ENCODE measurements at places on chromosomes 5 and 9. TPM values are rescaled to one million over a fixed set of nuclear protein-coding genes. Genes with fewer than 3 reads are reported as not detected.

The LPAR1 gene
- not detected for total RNA-seq

The MYMK gene
- total RNA-seq = not detected

The PURA gene
- 36.2 TPM for total RNA-seq

The PTPN3 gene
- total RNA-seq = not detected

The ECSCR gene
- total RNA-seq = 0.32 TPM

The PDGFRB gene
- not detected for total RNA-seq

The PHF24 gene
- total RNA-seq = not detected

The AGTPBP1 gene
- 56.7 TPM for total RNA-seq

DNA sequence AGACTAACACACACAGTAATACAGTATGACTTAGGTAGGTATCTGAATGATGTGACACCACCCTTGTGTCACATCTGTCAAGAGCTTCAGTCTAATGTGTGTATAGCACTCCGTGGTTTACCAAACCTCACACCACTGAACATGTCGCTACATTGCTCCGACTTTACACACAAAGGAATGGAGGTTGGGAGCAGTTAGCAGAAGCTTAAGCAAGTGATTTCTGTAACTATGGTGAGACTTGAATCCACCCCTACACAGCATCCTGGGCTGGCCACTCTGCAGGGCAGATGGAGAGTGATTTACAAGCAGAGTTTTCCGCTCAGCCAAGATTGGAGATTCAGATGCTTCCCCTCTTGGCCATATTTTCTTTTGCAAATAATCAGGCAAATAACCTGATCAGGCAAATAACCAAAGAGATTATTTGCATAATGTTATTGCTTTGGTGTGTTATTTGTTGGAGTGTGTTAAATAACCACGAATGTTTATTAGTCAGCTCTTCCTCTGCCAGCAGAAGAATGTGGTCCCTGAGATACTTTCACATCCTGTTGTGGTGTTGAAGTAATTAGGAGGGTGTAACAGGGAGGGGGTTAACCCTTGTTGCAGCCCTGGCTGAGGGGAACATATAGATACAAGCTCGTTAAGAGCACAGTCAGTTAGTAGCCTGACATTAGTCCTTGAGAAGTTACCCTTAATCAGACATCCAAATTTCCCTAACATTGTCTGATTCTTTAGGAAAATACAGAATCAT is 92.8 kb downstream of the SNX18 start:
- DNase-seq = peak; percentile 60

DNA sequence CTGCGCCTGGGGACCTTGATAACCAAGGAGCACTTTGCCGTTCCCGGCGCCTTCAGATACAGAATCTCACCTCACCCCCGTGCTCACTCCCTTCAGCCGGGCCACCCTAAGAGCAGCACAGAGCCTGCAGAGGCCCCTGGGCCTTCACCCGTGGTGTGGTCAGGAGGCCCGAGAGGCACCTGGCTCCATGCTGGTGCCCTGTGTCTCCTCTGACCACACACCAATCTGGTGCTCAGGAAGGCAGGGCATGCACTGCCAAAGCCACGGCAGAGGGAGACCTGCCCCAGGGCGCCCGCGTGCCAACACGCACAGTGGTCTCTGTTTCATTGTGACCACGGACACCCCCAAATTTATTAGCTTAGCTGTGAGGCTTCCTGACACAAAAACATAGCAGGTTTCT is 11.3 kb downstream of the IRX4 start:
- DNase-seq = no peak

DNA sequence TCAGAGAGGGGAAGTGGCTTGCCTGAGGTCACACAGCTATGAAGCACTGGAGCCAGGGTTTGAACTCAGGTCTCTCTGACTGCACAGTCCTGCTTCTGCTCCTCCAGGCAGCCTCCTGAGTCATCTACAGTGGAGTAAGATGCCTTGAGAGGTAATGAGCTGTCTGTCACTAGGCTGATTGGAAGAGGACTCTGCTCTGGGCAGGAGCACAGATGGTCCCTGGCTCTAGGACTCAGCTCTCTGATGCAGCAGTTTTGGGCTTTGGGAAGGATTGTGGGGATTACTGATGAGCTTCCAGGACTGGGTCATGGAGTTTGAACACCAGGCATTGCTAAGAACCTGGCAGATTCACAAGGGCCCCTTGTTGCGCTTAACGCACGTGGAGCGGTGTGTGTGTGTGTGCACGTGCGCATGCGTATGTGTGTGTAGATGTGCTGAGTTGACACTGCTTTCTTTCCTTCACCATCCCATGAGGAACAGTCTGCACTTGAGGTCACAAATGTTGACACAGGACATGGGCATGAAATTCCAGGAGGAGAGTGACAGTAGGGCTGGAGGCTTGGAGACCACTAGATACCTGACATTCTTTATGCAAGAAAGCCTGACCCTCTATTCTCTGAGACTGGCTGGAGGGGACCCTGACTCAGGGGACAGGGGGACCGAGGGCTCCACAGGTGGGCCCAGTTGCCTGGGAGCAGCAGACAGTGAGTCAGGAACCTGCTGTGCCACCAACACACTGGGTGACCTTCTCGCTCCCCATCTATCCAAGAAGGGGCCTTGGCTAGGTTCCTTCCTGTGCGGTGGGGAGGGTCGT is 170.5 kb downstream of the RGS3 start:
- DNase-seq = no peak

- DNase-seq = no peak
Observed at GRCh38 chr9:108016446-108016845, 526.9 kb upstream of the KLF4 start.

- DNase-seq = no peak
Observed at GRCh38 chr5:131114754-131115153, 50.3 kb downstream of the HINT1 start.

DNA sequence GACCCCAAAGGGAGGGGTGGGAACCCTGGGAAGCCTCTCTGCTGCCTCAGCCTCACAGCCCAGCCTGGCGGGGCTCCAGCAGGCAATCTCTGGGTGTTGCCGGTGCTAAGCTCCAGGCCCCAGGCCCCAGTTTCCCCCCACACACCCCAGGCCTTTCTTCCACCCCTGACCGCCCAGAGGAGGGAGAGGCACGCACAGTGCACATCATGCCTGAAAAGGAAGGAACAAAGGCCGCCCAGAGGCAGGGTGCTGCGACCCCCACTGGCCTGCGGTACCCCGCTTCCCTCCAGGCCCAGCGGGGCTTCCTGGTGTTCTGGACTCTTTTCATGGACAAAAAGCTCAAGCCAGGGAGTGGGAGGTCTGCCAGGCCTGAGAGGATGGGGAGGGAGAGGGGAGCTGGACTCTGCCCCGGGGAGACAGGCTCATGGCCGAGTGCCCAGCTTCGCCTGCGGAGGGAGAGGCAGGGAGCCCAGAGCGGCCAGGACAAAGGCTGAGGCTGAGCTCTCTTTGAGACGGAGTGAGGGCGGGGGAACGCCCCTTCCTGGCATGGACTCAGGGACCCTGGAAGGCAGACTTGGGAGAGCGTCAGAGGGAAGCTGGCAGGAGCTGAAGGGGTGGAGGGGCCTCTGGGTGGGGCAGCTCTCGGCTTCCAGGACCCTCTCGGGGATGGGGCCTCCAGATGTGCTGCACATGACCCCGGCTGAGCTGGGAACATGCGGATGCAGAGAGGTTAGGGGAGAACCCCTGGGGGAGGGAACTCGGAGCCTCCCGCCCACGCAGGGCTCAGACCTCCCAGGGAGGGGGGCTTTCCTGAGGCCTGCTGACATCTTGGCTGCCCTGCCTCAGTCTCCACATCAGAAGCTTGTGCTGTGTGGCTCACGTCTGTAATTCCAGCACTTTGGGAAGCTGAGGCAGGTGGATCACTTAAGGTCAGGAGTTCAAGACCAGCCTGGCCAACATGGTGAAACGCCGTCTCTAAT is 1.8 kb upstream of the ENTPD2 start:
- DNase-seq = no peak

GRCh38 chr9:12813960-12814876 is 39.4 kb downstream of the LURAP1L start:
- no peak for DNase-seq

GRCh38 chr5:179960204-179960831 is 52.6 kb upstream of the TBC1D9B start:
- DNase-seq = no peak

- DNase-seq = no peak
Observed at GRCh38 chr5:150064681-150065220, 21.6 kb downstream of the CSF1R start.

DNA sequence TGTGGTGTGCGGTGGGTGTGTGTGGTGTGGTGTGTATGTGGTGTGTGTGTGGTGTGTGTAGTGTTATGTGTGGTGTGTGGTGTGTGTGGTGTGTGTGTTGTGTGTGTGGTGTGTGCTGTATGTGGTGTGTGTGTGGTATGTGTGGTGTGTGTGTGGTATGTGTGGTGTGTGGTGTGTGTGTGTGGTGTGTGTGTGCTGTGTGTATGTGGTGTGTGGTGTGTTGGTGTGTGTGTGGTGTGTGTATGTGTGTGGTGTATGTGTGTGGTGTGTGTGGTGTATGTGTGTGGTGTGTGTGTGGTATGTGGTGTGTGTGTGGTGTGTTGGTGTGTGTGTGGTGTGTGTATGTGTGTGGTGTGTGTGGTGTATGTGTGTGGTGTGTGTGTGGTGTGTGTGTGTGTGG is 144.3 kb downstream of the HSD17B3 start:
- DNase-seq = no peak

GRCh38 chr9:90870621-90871326 is 69.2 kb downstream of the SYK start:
- peak; percentile 40 for DNase-seq

Measured in CD4-positive, alpha-beta memory T cell (primary cell).